Stimulated activated CD4-positive, alpha-beta T cell treated with anti-CD3 and anti-CD28 coated beads, Interleukin-12 subunit alpha, Interleukin-12 subunit beta, amount 100 ng/mL, for 4 hours (primary cell): ENCODE measurements at places on chromosomes 3 and 15.

- DNase-seq, result no peak
Measured at GRCh38 chr15:66224946-66225345, 28.6 kb downstream of the MEGF11 start.

- no peak for DNase-seq
Measured at GRCh38 chr15:90058775-90059174, 43.5 kb downstream of the IDH2 start.

DNA sequence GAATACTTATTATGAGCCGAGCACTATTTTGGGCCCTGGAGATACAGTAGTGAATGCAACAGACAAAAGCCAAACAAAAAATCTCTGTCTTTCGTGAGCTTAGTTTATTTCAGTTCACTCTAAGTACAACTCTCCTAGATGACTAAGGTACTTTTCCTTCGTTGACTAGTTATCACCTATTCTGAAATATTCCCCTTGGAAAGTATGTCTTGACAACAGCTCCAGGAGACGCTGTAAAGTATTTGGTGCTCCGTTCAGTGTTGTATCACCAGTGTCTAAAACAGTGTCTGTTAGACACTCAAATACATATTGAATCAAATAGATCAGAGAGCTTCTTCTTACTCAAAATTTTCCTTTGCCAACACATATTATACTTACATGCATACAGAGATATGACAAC is 119.6 kb downstream of the TFDP2 start:
- DNase-seq, result no peak

GRCh38 chr15:70375006-70375431 is 277.3 kb upstream of the TLE3 start:
- DNase-seq, result no peak

- DNase-seq, result no peak
Measured at GRCh38 chr3:116000311-116000710, 377.0 kb downstream of the GAP43 start.

DNA sequence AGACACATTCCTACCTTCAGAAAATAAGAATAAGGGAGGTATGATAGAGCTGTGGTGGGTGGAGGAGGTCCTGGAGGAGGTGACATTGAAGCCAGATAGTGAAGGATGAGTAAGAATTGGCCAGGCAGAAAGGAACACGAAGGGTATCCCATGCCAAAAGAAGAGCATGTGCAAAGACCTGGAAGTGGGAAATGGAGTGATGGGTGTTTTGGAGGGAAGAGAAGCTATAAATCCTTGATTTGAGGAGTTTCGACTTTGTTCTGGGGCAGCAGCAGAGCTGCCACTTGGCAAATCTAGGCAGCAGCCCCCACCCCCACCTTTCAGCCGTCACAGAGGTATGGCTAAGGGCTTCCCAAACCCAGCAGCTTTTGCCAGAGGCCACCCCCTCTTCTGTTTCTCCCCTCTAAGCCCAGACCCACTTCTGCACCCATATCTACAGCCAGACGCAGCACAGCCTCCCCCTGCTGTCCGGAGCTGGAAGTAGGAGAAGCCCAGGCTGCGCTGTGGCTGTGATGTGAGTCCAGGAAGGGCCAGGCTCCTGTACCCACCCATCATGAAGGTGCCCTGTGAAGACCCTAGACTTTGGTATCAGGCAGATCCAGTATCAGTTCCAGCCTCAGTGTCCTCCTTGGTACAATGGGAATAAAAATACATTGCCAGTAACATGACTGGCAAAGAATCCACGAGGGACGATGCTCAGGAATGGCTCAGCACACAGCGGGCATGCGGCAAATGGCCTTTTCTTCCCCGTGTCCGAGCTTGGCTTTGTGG is 188.7 kb upstream of the LINGO1 start:
- DNase-seq, result peak; percentile 10

DNA sequence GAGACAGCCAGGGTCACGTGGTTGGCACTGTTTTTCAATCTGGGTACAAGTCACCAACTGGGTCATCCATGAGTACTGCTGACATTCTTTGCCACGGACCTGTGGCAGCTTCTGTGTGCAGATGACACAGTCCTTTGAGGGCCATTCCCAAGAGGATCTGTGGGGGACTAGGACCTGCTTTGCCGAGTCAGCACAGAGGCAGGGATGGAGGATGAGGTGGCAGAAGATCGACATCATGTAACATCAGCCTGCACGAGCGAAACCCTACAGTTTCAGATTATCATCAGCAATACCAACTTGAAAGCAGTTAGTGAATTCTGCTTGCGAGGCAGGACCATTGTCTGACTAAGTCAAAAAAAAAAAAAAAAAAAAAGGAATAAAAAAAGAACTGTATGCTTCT is 227.7 kb downstream of the FOXP1 start:
- DNase-seq, result peak; percentile 24

- DNase-seq, result no peak
Measured at GRCh38 chr15:84685304-84685703, 27.3 kb upstream of the NMB start.

DNA sequence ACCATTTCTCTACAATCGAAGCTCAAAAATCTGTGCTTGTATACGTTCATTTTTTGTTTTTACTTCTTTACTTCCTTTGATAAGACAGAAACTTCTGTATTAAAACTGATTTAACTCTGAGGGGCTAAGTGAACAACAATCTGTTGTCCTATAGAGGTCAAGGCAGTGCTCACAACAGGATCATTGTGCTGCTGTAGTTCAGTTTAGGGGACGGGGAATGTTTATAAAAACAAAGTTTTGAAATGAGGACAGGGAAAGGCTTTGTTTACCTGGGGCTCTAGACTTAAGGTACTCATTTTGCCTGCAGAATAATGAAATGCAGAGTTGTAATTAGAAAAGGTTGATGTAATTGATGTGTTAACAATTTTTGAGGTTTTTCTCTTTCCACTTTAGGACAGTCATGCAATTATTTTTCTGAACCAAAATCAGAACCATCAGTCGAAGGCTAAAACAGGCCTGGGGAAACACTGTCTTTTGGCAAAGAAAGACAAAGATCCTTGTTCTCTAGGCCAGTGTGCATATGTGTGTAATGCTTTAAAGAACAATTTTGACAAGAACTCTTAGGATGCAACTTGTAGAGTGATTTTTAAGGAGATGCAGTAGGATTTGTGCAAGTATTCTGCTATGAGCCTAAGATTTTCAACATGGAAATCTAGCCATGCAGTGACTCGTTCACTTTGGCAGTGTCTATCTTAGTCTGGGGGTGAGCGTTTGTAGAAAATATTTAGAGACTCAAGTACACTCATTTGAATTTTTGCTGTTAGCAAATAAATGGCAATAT is 165.2 kb downstream of the PGPEP1L start:
- no peak for DNase-seq

GRCh38 chr3:120052677-120053076 is 41.6 kb downstream of the GSK3B start:
- DNase-seq, result no peak

- no peak for DNase-seq
Measured at GRCh38 chr15:66065325-66065724, 188.2 kb downstream of the MEGF11 start.

DNA sequence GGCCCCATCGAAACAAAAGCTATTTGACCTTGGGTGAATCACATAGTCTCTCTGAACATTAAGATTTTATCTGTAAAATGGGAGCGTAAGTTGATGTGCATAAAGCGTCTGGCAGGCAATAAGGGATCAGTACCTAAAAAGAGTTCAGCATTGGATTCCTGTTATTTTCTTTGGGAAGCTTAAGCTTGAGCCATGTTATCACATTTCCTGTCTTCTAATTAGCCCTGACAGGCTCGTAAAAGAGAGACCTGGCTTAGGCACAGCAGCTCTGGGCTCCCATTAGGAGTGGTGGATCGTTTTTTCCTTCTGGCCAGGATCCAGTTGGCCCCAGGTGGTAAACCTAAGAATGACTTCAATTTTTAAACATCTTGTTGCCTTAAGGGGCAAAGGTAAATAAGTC is 26.0 kb upstream of the CA12 start:
- no peak for DNase-seq

DNA sequence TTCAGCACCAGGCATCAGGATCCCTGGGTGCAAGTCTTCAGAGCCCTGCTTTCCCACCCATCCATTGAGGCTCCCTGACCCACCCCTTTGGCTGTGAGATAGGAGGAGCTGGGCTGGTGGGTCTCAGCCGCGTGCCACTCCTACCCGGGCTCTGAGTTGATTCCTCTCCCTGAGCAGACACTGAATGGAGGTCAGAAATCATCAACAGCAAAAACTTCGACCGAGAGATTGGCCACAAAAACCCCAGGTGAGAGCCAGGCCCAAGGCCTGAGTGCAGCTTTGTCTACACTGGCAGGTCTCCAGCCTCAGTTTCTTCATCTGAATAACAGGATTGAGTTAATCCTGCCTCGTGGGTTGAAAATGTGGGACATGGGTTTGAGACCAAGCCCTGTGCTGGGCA is 7.8 kb downstream of the TMEM43 start:
- DNase-seq, result no peak

- DNase-seq, result no peak
Measured at GRCh38 chr3:186577521-186577920, 7.0 kb downstream of the DNAJB11 start.

- DNase-seq, result no peak
Measured at GRCh38 chr15:99409097-99409473, 156.7 kb upstream of the MEF2A start.

DNA sequence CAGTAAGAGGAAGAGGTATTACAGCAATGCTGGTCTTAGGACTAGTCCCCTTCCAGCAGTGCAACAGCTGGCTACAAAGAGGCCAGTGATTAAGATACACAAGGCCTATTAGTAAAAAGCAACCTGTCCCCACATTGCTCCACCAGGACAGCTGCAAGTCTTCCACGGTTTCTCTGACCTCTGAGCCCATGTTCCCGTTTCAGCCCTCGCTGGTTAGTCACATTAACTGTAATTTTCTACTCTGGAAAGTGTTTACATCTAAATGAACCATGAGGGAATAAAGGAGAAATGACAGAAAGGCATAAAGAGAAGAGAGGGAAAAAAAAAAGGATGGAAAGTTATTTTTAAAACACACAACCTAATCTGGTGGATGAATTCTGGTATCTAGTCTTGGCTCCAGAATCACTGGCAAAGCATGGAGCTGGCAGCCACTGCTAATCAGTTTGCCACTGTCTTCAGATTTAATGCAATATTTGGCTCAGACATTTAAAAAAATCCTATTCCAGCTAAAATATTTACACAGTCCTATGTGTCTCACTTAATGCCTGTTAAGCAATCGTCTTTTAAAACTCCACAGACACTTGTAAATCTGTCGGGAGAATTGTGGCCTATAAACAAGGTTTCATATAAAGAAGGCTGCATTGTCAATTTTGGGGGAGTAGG is 154.9 kb downstream of the GREM1 start:
- no peak for DNase-seq

DNA sequence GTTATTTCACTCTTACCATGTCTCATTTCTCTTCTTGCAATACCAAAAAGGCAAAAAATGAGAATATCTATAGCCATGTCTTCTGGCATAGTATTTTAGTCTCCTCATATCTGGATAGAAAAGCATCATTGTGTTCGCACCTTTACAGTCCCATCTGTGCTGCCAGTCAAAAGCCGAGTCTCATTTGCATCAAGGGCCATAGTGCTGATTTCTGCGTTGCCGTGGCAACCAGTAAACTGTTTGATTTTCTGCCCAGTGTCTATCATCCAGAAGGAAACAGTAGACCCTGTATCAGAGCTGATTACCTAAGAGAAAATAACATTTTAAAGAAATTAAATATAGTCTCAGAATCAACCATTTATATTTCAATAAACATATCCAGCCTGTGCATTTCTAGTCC is 86.1 kb upstream of the SERPINI2 start:
- no peak for DNase-seq

DNA sequence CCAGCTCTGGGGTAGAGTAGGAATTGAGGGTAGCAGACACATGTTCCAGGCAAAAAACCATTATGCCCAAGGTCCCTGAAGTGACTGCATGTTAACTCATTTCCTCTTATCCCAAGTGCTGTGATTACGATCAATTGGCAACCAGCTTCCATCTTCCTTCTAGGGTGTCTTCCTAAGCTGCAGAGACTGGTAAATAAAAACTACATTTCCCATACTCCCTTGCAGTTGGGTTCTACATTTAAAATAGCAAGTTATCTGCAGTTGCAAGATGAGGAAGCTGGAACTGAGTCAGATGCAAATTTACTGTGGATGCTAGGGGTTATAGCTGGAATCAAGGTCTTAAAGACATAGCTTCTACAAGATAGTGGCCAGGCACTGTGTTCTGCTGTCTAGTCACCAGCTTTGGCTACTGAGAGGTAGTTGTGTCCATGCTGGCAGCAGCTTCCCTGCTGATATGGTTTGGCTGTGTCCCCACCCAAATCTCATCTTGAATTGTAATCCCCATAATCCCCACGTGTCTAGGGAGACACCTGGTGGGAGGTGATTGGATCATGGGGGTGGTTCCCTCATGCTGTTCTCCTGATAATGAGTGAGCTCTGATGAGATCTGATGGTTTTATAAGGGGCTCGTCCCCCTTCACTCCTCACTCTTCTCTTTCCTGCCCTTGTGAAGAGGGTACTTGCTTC is 51.3 kb upstream of the FBN1 start:
- DNase-seq, result no peak

DNA sequence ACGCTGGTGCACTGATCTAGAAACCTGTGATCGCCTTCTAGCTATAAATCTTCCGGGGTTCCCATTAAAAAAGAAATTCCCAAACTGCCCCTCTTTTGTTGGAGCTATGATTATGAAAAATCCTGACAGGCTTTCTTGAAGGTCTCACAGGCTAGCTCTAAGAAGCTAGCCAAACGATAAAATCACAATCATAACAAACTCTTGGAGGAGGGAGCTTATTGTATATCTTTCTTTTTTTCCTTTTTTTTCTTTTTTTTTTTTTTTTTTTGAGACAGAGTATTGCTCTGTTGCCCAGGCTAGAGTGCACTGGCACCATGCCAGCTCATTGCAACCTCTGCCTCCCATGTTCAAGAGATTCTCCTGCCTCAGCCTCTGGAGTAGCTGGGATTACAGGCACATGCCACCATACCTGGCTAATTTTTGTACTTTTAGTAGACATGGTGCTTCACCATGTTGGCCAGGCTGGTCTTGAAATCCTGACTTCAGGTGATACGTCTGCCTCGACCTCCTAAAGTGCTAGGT is 72.0 kb downstream of the MYO1E start:
- DNase-seq, result no peak

- no peak for DNase-seq
Measured at GRCh38 chr3:21174461-21174860, 576.5 kb downstream of the ZNF385D start.

DNA sequence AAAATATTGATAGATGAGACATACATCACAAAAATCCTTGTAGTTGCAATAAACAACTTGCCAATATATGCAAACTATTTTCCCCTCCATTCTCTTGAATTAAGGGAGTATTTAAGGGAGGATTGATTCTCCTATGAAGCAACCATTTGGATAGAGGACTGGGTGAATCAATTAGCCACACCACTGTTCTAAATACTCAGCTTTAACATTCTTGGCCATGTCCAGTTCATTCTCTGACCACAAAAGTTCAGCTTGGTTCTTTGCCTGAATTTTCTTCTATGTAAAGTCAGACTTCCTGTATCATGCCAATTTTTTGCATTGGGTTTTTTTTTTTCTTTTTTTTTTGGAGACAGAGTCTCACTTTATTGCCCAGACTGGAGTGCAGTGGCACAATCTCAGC is 15.8 kb upstream of the SEC11A start:
- DNase-seq, result no peak

- no peak for DNase-seq
Measured at GRCh38 chr15:62606376-62607113, 436.0 kb upstream of the TPM1 start.

- DNase-seq, result no peak
Measured at GRCh38 chr3:18870074-18870640, 278.2 kb upstream of the KCNH8 start.
